Fibroblast of the aortic adventitia (primary cell): ENCODE measurements at places on chromosomes 16 and 17. TPM values are rescaled to one million over a fixed set of nuclear protein-coding genes. Genes with fewer than 3 reads are reported as not detected.

The WFIKKN1 gene
- 0.18 and 0.25 TPM in 2 replicates for total RNA-seq

The ARHGDIG gene
- total RNA-seq = 1.6 TPM in 1 of 2 replicates, not detected in the other

The PRR15L gene
- total RNA-seq = not detected in 2 replicates

The PRR11 gene
- total RNA-seq = 2.8 and 64.7 TPM in 2 replicates

The EPOP gene
- 0.99 and 5.0 TPM in 2 replicates for total RNA-seq

The KRTAP9-4 gene
- total RNA-seq = not detected in 2 replicates

The SRCIN1 gene
- not detected in 2 replicates for total RNA-seq

The C16orf89 gene
- 1.6 and 4.6 TPM in 2 replicates for total RNA-seq

The MAF gene
- total RNA-seq = 24.1 and 38.5 TPM in 2 replicates

The CLEC19A gene
- total RNA-seq = not detected in 2 replicates

The RNF151 gene
- total RNA-seq = not detected in 2 replicates

The CRHR1 gene
- not detected in 2 replicates for total RNA-seq

The SOX9 gene
- 2.1 and 2.4 TPM in 2 replicates for total RNA-seq

The RAI1 gene
- total RNA-seq = 7.5 and 9.1 TPM in 2 replicates

The ADAM11 gene
- total RNA-seq = 0.36 and 1.9 TPM in 2 replicates

The ZC3H7A gene
- total RNA-seq = 31.9 and 106 TPM in 2 replicates

The GDPD1 gene
- total RNA-seq = 0.49 and 0.90 TPM in 2 replicates

The NDEL1 gene
- 42.6 and 68.8 TPM in 2 replicates for total RNA-seq

The BCL7C gene
- 22.3 and 45.5 TPM in 2 replicates for total RNA-seq

The SPNS2 gene
- 0.16 and 0.27 TPM in 2 replicates for total RNA-seq

The ALOX12B gene
- total RNA-seq = not detected in 2 replicates

The SERPINF2 gene
- 0.18 and 1.3 TPM in 2 replicates for total RNA-seq

The KCNJ18 gene
- not detected in 2 replicates for total RNA-seq

The PABPN1L gene
- not detected in 2 replicates for total RNA-seq

The C1QTNF8 gene
- not detected in 2 replicates for total RNA-seq

The USB1 gene
- 7.0 and 15.8 TPM in 2 replicates for total RNA-seq

The HSF5 gene
- 0.16 TPM in 1 of 2 replicates, not detected in the other for total RNA-seq

The TEKT5 gene
- total RNA-seq = 0.09 TPM in 1 of 2 replicates, not detected in the other

The OTOP3 gene
- total RNA-seq = not detected in 2 replicates

The ASGR1 gene
- total RNA-seq = 0.09 and 2.8 TPM in 2 replicates

The EVI2B gene
- 0.54 and 1.1 TPM in 2 replicates for total RNA-seq
